ENCODE measurements at places on chromosomes 6 and 20. TPM values are rescaled to one million over a fixed set of nuclear protein-coding genes. Genes with fewer than 3 reads are reported as not detected.

The BPIFA1 gene
- total RNA-seq: not detected

The MRPS18B gene
- total RNA-seq: 33.7 TPM

DNA sequence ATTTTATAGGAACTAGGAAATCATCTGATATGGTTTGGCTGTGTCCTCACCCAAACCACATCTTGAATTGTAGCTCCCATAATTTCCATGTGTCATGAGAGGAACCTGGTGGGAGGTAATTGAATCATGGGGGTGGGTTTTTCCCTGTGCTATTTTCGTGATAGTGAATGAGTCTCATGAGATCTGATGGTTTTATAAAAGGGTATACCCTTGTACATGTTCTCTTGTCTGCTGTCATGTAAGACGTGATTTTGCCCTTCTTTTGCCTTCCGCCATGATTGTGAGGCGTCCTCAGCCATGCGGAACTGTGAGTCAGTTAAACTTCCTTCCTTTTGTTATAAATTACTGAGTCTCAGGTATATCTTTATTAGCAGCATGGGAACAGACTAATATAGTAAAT is 27.9 kb downstream of the EPM2A start:
- no peak for DNase-seq

The ZNF322 gene
- 15.2 TPM for total RNA-seq

The VIP gene
- 1.2 TPM for total RNA-seq
